Progenitor cell of endocrine pancreas (in vitro differentiated cells): ENCODE measurements at places on chromosomes 11 and 22. TPM values are rescaled to one million over a fixed set of nuclear protein-coding genes. Genes with fewer than 3 reads are reported as not detected.

- DNase-seq = no peak
- H3K27ac ChIP-seq = peak overlapping the region; percentile 73
- H3K27me3 ChIP-seq = peaks cover 2% of the 10 kb centered on the region
- no peak overlapping the region for H3K4me3 ChIP-seq
Observed at GRCh38 chr11:65329478-65329877, 4.2 kb upstream of the DPF2 start.

DNA sequence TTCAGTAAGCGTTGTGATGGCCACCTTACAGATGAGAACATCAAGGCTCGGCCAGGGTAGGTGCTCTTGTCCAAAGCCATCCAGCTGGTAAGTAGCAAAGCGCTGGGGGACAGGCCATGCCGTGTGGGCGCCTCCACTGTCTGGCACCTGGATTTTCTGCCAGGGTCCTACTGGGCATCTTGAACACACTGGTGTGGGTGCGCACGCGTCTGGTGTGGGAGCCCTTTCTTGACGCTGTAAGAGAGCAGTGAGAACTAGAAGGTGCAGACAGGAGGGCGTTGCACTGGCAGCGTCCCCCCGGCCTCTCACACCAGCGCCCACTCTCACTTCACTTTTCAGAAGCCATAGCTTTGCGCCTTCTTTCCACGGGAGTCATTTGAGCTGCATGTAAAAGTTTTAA lies 296.6 kb downstream of the TBC1D22A start:
- no peak overlapping the region for H3K27ac ChIP-seq
- no peaks in the 10 kb centered on the region for H3K27me3 ChIP-seq
- no peak overlapping the region for H3K4me3 ChIP-seq
- no peak for DNase-seq

- peaks cover 14% of the 10 kb centered on the region for H3K4me1 ChIP-seq
- no peak overlapping the region for H3K27ac ChIP-seq
- peaks cover 3% of the 10 kb centered on the region for H3K36me3 ChIP-seq
- no peaks in the 10 kb centered on the region for H3K27me3 ChIP-seq
- no peak overlapping the region for H3K4me3 ChIP-seq
- no peak for DNase-seq
Observed at GRCh38 chr11:65216830-65217229, 35.1 kb downstream of the CAPN1 start.

GRCh38 chr11:124762105-124762623 lies at the start of gene ESAM:
Gene ESAM, minus strand, starts transcription at chr11:124762290. Its CDS starts 136 bp downstream, at chr11:124762154.
- peaks cover 3% of the 10 kb centered on the region for H3K36me3 ChIP-seq
- peaks cover 17% of the 10 kb centered on the region for H3K4me1 ChIP-seq

DNA sequence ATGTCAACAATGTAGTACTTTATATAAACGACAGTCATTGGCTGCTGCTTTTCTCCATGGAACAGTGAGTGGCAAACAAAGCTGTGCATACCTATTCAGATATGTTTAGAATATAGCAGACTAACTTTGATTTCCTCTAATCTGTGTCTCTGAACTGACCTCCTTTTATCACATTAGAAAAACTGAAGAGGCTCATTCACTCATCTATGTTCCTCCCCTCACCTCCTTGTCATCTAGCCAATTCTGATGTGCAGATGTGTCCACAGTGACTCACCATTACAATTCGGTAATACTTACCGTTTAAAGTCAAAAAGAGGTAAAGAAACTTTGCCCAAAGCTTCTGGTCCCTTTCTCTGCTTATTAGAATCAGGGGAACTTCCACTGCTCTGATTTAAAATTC lies 51.5 kb upstream of the RPS13 start:
- no peak overlapping the region for H3K27ac ChIP-seq
- H3K27me3 ChIP-seq = no peaks in the 10 kb centered on the region
- peaks cover 4% of the 10 kb centered on the region for H3K4me1 ChIP-seq

- no peaks in the 10 kb centered on the region for H3K36me3 ChIP-seq
- H3K4me3 ChIP-seq = no peak overlapping the region
- H3K27ac ChIP-seq = no peak overlapping the region
- DNase-seq = no peak
Observed at GRCh38 chr11:95690100-95690499, 99.5 kb downstream of the FAM76B start.

- H3K4me1 ChIP-seq = peaks cover 10% of the 10 kb centered on the region
- no peak for DNase-seq
- peaks cover 48% of the 10 kb centered on the region for H3K27me3 ChIP-seq
- no peak overlapping the region for H3K27ac ChIP-seq
Observed at GRCh38 chr11:61553373-61554171, 27.3 kb downstream of the SYT7 start.

GRCh38 chr11:19368726-19369375 lies 128.1 kb upstream of the E2F8 start:
- peaks cover 19% of the 10 kb centered on the region for H3K27me3 ChIP-seq
- no peak overlapping the region for H3K27ac ChIP-seq
- peaks cover 8% of the 10 kb centered on the region for H3K4me1 ChIP-seq
- DNase-seq = no peak

DNA sequence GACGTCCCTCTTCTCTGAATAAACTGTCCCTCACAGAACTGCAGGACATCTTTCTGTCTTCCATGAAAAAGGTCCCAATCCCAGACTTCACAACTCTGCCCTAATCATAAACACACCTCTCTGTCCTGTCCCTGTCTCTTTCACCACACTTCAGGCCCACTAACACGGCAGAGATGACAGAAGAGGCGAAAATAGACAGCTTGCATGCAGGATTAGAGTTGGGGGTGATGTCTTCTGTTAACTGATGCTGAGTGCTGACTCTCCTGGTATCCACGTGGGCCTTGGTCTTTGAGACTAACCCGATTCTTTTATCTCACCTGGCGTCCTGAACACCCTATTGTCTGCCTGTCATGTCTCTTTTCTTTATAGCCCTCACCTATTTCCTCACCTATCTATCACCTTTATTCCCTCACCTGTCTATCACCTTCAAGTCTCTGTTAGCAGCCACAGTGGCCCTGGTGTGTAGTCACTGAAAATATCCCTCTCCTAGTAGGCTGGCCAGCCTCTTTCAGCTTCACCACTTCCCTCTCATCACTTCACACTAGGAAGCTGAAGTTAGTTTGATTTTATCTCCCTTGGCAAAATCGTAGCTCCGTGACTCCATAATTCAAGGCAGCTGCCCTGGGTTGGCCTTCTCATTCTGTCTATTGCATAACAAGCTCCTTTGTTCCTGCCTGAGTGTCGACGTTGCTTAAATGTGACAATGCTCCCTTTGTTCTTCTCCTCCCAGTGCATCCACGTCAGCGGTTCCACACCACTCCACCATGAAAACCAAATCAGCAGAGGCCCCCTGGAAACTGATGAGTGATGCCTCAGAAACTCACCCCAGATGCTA lies 30.6 kb upstream of the DRD2 start:
- no peak overlapping the region for H3K4me3 ChIP-seq
- no peak for DNase-seq
- peak overlapping the region; percentile 88 for H3K27ac ChIP-seq
- H3K36me3 ChIP-seq = no peaks in the 10 kb centered on the region
- H3K4me1 ChIP-seq = peaks cover 12% of the 10 kb centered on the region

DNA sequence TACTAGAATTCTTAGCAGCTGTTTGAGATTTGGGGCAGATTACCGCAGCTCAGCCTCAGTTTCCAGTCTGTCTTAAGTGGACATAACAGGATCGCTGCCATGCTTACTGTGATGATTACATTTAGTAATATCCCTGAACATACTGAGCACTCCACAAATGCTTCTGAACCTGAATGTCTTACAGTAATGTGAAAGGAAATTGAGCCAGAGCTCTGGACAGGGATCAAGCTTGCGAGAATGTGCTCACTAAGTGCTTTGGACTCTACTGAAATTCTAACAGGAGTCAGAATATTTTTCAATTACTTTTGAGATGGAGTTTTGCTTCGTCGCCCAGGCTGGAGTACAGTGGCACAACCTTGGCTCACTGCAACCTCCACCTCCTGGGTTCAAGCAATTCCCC lies 118.6 kb upstream of the RASSF10 start:
- no peak overlapping the region for H3K4me3 ChIP-seq
- no peaks in the 10 kb centered on the region for H3K27me3 ChIP-seq
- DNase-seq = no peak
- peaks cover 22% of the 10 kb centered on the region for H3K36me3 ChIP-seq

DNA sequence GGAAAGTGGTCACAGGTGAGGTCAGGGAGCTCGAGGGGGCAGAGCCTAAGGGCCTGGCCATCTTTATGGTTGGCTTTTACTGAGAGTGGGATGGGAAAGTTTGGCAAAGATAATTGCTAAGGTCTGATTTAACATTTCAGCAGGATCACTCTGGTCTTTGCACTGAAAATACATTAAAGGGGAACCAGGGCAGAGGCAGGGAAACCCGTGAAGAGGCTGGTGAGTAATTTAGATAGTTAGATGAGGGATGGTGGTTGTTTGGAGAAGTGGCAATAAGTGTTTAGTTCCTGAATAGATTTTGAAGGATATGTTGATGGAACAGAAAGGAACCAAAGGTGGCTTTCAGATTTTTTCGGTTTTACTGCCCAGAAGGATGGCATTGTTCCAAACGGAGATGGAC lies 50.8 kb downstream of the SCN3B start:
- H3K4me3 ChIP-seq = no peak overlapping the region
- no peaks in the 10 kb centered on the region for H3K4me1 ChIP-seq
- DNase-seq = no peak
- peaks cover 2% of the 10 kb centered on the region for H3K36me3 ChIP-seq
- no peak overlapping the region for H3K27ac ChIP-seq

GRCh38 chr11:121467965-121468364 lies 15.2 kb upstream of the SORL1-AS1 start:
- H3K27ac ChIP-seq = peak overlapping the region; percentile 94
- DNase-seq = no peak
- no peaks in the 10 kb centered on the region for H3K27me3 ChIP-seq
- no peaks in the 10 kb centered on the region for H3K36me3 ChIP-seq
- peaks cover 23% of the 10 kb centered on the region for H3K4me1 ChIP-seq

DNA sequence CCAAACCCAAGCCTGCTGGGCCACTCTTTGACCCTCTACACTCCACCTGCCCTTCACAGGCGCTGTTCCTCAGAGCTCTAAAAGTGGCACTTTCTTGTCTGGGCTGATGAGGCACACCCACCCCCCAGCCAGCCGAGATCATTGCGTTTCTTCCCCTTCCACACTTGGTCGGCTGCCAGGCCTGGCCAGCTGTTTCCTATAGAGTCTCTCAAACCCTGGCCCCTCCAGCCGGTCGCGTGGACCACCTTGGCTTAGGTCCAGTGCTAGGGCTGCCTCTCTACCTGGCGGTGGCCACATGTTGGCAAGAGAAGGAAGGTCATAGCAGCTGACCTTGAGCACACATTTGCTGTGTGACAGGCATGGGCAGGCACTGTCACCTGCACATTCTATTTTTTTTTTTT lies 60.6 kb downstream of the PPP6R2 start:
- H3K4me3 ChIP-seq = no peak overlapping the region
- no peaks in the 10 kb centered on the region for H3K27me3 ChIP-seq
- peaks cover 25% of the 10 kb centered on the region for H3K36me3 ChIP-seq
- no peak for DNase-seq

GRCh38 chr22:48829908-48830307 lies 997.8 kb downstream of the BRD1 start:
- H3K4me1 ChIP-seq = peaks cover 22% of the 10 kb centered on the region
- H3K27me3 ChIP-seq = peaks cover 6% of the 10 kb centered on the region
- H3K4me3 ChIP-seq = no peak overlapping the region
- H3K27ac ChIP-seq = no peak overlapping the region

DNA sequence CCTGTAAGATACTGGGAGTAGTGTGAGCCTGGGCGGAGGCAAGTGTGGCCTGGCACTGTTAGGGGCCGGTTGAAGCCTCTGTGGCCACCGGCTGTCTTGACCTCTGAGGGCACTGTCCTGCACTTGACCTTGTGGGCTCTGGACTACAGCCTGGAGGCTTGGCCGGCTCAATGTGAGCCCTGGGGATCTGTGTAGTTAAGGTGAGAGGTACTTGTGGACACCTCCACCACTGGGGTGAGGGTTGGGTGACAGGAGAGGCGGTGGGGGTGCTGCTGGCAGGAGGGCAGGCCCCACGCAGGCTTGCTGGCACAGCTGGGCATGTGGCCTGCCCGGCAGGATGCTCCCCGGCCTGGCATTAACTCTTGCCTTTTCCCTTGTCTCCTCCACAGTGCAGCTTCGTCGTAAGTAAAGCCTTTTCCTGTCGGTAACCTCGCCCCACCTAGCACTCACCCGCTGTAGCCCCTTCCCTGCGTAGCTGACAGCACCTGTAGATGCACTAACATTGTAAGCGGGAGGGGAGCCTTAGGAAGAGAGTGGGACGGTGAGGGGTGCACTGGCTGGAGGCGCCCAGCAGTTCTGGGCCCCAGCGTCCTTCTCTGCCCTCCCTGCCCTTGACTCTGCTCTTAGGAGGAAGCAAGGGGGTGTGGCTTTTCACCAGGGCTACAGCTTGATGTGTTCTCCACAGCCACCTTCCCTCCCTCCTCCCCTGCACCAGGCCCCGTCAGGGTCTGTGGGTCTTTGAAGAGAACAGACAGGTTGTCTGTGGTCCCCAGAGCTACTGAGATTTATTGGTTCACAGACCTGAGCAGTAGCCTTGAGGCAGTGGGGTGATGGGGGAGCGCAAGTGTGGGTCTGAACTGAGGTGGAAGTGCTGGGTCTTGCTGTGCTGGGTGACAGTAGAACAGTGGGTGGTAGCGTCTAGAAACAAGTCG lies 17.6 kb downstream of the INCENP start:
- no peaks in the 10 kb centered on the region for H3K4me1 ChIP-seq
- H3K36me3 ChIP-seq = peaks cover 6% of the 10 kb centered on the region
- no peak for DNase-seq
- no peak overlapping the region for H3K4me3 ChIP-seq
- H3K27ac ChIP-seq = no peak overlapping the region

GRCh38 chr22:28017859-28018258 lies 98.8 kb upstream of the PITPNB start:
- DNase-seq = no peak
- H3K36me3 ChIP-seq = no peaks in the 10 kb centered on the region
- peak overlapping the region; percentile 31 for H3K27ac ChIP-seq
- no peak overlapping the region for H3K4me3 ChIP-seq
- no peaks in the 10 kb centered on the region for H3K27me3 ChIP-seq
- peaks cover 7% of the 10 kb centered on the region for H3K4me1 ChIP-seq

DNA sequence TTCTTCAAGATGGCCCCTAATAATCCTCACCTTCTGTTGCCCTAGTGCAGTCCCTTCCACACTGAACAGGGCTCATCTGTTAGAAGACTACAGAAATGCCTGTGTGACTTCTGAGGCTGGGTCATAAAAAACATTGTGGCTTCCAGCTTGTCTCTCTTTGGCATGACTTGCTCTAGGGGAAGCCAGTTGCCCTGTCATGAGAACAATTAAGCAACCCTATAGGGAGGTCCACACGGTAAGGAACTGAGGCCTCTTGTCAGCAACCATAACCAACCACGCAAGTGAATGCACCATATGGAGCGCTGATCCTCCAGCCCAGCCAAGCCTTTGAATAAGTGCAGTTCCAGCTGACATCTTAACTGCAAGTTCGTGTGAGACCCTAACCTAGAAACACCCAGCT lies 2.6 kb downstream of the LIPT2 start:
- no peaks in the 10 kb centered on the region for H3K27me3 ChIP-seq
- H3K4me1 ChIP-seq = peaks cover 12% of the 10 kb centered on the region
- H3K4me3 ChIP-seq = peak overlapping the region; percentile 12
- DNase-seq = no peak

- H3K36me3 ChIP-seq = peaks cover 2% of the 10 kb centered on the region
- no peak overlapping the region for H3K4me3 ChIP-seq
- no peak for DNase-seq
- no peaks in the 10 kb centered on the region for H3K4me1 ChIP-seq
- no peak overlapping the region for H3K27ac ChIP-seq
Observed at GRCh38 chr22:39431821-39432251, 25.0 kb upstream of the MGAT3 start.

- peaks cover 20% of the 10 kb centered on the region for H3K4me1 ChIP-seq
- H3K4me3 ChIP-seq = peak overlapping the region; percentile 92
- H3K27ac ChIP-seq = no peak overlapping the region
- peaks cover 4% of the 10 kb centered on the region for H3K27me3 ChIP-seq
Observed at GRCh38 chr22:33923660-33924246, 3.5 kb upstream of the LARGE1 start.

APOL3 gene
- total RNA-seq = not detected in 2 replicates

CASP5 gene
- total RNA-seq = not detected in 2 replicates

KDM4D gene
- total RNA-seq = 1.2 and 1.4 TPM in 2 replicates

MYBPC3 gene
- total RNA-seq = 0.10 and 0.22 TPM in 2 replicates

SLC1A2 gene
- 0.07 and 0.44 TPM in 2 replicates for total RNA-seq

OR52D1 gene
- not detected in 2 replicates for total RNA-seq

C11orf86 gene
- total RNA-seq = not detected in 2 replicates
